ENCODE measurements at places on chromosomes 2 and 18.
A peak's percentile ranks its signal among the peaks of the same experiment; 100 is the strongest.

GRCh38 chr2:1777781-1778180, 33.5 kb upstream of the PXDN start:
- no peak for DNase-seq

DNA sequence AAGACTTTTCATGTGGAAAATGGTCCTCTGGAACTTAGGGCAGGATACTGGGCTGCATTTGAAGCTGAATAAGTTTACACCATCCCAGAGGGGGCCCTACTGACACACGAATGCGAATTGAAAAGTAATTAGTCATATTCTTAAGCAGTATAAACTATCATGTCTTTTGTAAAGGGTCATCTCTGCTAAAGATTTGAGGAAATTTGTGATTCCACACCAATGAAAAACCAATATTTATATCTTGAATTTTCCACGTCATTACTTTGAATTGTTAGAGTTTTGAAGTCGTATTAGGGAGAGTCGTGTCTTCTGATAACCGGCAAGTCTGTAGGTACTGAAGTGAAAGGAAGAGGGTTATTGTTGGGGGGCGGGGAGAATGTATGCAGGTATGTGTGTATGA, 4.1 kb upstream of the OTX1 start:
- DNase-seq, result no peak

DNA sequence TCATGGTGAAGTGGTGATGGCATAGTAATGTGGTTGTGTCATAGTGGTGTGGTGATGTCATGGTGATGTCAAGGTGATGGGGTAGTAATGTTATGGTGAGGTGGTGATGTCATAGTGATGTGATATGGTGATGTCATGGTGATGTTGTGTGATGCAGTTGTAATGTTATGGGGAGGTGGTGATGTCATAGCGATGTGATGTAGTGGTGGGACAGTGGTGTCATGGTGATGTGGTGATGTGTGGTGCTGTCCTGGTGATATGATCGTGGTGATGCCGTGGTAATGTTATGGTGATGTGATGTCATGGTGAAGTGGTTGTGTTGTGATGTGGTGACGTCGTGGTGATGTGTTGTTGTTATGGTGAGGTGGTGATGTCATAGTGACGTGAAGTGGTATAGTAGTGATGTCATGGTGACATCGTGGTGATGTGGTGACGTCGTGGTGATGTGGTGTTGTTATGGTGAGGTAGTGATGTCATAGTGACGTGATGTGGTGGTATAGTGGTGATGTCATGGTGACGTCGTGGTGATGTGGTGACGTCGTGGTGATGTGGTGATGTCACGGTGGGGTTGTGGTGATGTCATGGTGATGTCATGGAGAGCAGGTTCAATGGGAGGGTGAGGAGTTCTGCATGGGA, 242.7 kb upstream of the MYT1L start:
- no peak for DNase-seq

DNA sequence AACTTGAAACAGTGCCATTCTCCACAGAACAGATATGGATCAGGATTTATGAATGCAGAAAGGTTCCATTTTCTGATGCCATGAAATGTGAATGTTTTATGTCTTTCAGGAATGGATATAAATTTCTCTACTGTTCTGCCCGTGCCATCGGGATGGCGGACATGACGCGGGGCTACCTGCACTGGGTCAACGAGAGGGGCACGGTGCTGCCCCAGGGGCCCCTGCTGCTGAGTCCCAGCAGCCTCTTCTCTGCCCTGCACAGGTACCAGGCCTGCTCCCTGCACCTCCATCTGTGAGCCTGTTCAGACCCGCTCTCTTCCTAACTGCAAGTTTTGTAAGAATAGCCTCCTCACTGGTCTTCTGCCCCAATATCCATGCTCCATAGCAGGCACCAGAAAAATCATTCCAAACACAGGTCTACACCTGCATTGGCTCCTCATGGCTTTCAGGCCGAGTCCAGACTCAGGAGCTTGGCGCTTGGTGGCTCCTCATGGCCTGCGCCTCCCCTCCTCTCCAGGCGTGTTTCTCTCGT, 68.6 kb downstream of the LPIN1 start:
- DNase-seq, result no peak

GRCh38 chr2:63530704-63531279, 57.5 kb downstream of the WDPCP start:
- no peak for DNase-seq

GRCh38 chr2:2095360-2096093, 235.5 kb downstream of the MYT1L start:
- DNase-seq, result no peak

DNA sequence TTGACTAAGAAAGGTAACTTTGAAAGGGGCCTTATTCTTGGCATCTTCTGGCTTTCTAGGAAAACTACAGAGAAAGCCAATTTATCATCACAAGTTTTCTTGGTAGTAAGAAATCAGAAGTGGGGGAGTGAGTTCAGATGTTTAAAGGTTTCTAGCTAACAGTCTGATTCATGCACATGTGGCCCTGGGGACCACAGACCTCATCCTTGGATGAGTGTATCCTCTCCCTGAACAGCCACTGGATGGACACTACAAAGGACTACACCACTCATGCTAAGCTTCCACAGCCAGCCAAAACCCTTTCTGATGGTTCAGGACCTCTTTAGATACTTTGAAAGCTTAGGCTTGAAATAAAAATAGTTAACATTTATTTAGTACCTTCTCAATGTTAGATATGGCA, 218.3 kb upstream of the STK17B start:
- DNase-seq, result no peak

GRCh38 chr2:20762945-20763683, 59.8 kb downstream of the LDAH start:
- DNase-seq, result no peak

DNA sequence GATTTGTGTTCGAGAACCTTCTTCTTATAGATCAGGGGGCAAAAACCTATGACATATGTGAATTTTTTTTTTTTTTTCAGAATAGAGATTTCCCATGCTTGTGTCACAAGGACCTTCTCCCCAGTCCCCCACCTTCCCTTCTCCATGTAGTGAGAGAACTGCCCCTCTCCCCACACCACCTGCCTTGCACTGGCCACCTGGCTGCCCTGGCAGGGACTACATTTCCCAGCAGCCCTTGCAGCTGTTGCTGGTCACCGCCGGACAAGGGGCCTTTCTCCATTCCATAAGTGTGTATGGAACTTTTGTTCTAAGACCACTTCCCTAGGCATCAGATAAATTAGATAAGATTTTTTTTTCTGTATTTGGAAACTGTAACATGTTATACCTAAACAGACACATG, 22.2 kb downstream of the MBP start:
- DNase-seq, result no peak

DNA sequence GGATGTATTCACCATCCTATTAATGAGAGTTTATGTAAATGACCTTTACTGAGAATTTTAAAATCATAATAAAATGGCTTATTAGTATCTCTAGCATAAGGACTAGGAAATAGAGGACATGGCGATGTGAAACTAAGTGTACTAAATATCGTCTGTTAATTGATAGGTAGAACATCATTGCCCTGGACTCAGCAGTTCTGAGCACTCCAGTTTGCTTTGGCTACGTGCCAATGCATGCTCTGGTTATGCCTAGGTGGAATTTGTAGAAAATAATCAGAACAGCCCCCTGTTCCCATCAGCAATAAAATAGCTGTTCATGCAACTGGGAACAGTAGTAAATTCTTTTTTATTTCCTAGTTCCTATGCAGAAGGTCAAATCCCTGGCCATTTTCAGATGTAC, 247.8 kb downstream of the DOK6 start:
- no peak for DNase-seq

- no peak for DNase-seq
These were observed 165.9 kb upstream of the CREB1 start for GRCh38 chr2:207363761-207364290.

DNA sequence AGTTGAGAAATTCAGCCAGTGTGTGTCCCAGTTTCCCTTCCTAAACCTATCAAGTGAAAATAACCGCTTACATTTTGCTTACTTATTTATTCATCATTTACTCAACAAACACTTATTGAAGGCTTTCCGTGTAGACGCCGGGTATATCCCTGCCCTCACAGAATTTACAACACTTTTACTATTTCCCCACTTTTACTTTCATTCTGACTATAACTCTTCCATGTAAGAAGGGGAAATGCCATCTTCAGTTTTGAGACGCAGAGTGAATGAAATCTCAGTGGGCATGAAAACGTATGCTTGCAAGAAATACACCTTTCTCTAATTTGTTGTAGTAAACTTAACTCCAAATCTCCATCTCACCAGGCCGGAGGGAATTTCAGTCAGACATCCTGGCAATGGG, 251.0 kb upstream of the CHAC2 start:
- DNase-seq, result no peak

- no peak for DNase-seq
These were observed 43.7 kb upstream of the NYAP2 start for GRCh38 chr2:225355788-225356187.

DNA sequence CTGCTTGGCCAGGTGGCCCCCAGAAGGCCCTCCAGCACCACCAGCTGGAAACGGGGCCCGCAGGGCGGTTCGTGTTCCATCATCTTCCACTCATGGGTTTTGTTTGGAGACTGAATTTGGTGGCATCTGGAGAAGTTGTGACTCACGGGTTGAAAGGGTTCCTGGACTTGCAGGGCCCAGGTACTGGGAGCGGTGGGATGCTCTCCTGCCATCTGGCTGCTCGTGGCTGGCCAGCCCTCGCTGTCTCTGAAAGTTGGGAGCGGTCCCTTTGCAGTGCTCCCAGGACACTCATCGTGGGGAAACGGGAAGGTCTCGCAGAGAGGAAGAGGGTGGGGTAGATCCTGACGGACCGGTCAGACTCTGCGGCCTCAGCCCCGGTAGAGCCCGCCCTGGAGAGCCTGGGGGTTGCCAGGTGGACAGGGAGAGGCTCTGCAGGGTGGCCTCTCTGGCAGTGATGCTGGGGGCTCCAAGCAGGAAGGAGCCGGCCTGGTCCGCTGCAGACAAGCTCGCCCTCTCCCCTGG, 47.5 kb downstream of the TWIST2 start:
- no peak for DNase-seq

- no peak for DNase-seq
These were observed 740.2 kb upstream of the ZEB2 start for GRCh38 chr2:145260081-145260480.

DNA sequence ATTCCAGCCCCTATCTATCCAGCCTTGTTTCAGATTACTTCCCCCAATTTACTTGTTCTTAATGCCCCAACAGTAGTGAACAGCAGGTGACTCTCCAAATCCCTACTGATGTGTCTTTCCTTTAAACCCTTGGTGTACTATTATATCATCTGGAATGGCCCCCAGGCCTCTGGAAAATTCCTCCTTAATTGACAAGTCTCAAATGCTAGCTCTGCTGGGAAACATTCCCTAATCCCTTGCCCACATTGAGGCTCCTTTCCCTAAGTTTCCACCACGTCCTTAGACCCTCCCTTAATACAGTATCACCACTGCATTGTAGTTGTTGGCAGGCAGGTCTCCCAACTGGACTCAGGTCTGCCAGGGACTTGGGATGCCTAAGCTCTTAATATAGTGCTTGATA, 41.0 kb downstream of the MYO3B start:
- no peak for DNase-seq

DNA sequence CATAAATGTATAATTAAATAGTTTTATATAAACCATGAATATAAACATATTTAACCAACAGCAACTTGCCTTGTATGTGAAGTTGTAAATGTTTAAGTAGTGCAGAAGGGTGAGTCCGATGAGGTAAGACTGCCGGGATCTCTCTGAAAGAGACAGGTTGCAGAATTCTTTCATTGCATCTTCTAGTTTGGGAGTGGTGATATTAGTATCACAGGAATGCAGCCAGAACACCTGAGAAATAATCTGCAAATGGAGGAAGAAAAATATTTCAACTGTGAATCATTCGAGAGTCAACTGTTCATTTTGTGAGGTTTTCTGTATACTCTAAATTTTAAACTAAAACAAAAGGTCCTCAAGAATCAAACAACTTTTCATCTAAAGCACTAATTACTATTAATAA, 123.0 kb downstream of the ABCA12 start:
- DNase-seq, result no peak

DNA sequence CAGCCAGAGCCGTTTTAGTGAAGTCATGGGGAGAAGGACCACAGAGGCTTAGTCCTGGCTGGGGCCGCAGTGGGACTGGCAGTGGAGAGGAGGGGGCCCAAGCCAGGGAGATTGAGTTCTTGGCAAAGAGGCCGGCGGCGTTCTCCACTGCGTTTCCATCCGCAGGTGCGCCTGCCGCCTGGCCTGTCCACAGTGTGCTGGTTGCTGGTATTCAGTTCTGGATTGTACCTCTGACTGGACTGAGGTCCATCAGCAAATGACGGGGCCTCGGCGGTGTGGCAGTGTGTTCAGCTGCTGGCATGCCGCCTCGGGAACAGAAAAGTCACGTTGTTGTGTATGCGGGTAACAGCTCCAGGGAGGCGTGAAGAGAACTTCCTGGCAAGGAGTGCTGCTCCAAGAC, 36.8 kb downstream of the LRRFIP1 start:
- no peak for DNase-seq

DNA sequence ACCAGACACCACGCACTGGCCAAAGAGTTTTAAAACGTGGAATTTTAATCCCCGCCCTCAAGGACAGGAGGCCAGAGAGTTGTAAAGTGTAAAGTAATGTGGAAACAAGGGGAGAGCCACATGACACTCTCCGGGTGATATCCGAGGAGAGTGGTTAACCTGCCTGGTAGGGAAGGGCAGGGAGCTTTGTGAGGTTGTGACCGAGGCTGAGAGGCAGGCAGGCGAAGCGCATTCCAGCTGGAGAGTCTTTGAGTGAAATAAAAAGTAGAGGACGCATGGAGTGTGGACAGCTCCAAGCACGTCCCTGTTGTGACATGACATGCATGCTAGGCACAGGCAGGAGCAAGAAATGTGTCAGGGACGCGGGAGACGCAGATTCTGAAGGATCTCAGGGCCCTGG, 539.5 kb downstream of the RNF144A start:
- no peak for DNase-seq

- no peak for DNase-seq
These were observed 98.6 kb downstream of the KCNS3 start for GRCh38 chr2:17976871-17977746.

DNA sequence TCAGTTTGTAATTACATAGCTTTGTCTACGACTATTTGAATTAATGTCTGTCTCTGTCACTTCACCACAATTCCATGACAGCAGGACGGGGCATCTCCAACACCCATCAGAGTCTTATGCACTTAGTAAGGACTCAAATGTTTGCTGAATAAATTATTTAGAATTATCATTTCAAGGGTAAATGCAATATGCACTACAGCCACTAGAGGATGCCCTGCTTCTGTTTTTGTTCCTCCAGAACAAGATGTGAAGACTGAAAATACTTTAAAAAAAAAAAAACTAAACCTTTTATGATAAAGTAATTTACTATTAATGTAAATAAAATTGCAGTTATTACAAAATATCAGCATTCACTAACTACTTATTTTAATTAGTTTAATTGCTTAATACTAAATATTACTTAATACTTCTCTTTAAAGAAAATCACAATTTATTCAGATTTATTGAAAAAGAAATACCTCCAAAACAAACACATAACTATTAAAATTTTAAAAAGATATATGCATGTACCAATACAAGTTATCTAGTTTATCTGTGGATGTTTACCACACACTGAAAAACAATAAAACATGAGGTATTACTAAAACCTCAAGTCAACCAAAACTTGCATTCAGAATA, 3.2 kb downstream of the PIGN start:
- DNase-seq, result peak; percentile 43

- peak; percentile 39 for DNase-seq
These were observed 33.6 kb upstream of the PTMA start for GRCh38 chr2:231674587-231675338.
